Daoy (cell line): ENCODE measurements at places on chromosomes 7 and 10.

DNA sequence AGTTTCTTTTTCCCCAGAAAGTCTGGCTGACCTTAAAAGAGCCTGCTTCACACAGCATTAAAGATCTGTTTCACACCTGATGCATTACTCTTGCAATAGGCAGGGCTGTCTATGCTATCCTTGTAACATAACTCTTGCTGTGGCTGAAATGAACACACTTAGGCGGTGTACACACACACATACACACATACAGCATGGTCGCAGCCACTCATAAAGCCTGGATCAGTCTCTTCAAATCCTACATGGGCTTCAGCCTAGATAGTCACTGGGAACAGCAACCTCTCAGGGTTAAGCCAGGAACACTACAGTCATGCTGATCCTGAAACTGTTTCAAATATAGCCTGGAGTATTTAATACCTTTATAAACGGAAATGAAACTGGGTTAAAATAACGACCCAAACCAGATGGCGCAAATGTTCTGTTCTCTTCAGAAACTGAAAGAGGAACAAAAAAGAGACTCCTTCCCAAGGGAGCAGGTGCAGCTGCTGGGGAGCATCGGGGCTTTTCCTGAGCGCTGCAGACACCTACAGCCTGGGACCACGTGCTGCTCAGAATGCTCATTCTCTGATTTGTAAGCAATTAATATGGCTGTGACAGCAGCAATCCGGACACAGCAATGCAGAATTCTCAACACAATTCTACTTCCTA, 61.0 kb upstream of the SFMBT2 start:
- DNase-seq, result no peak

GRCh38 chr10:88858491-88858890, 6.8 kb upstream of the ANKRD22 start:
- DNase-seq, result no peak

GRCh38 chr10:98694014-98694413, 247.3 kb upstream of the HPS1 start:
- DNase-seq, result peak; percentile 13

DNA sequence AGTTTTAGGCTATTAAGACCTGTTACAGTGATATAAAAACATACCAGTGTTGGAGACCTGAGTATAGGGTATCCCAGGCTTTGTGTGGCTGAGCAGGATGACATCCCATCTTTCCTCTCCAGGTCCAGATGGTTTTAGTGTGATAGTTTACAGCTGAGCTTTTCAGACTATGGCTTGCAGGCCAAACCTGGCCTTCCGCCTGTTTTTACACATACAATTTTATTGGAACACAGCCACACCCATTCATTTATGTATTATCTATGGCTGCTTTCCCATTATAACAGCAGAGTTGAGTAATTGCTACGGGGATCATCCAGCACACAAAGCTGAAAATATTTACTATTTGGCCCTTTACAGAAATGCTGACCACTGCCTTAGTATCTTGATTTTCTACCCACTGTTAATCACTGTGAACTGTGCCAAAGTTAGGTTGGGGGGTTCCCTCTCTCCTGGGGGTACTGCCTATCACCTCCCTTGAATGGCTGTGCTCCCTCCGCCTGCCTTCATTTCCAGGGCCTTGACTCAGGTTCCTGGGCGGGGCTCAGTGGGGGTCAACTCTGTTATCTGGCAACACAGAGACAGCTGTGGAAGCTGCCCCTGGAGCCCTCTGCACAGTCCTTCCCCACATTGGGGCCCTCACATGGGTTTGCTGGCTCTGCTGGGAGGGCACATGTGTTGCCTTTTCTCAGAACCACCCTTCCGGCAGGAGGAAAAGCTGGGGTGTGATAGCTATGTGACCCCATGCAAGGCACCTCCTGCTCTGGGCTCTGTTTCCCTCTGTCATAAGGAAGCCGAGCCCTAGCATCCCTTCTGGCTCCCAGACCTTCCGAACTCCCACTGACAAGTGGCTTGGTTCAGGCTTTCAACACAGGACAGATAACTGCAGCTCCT, 40.3 kb upstream of the SH2D4B start:
- peak; percentile 62 for DNase-seq

DNA sequence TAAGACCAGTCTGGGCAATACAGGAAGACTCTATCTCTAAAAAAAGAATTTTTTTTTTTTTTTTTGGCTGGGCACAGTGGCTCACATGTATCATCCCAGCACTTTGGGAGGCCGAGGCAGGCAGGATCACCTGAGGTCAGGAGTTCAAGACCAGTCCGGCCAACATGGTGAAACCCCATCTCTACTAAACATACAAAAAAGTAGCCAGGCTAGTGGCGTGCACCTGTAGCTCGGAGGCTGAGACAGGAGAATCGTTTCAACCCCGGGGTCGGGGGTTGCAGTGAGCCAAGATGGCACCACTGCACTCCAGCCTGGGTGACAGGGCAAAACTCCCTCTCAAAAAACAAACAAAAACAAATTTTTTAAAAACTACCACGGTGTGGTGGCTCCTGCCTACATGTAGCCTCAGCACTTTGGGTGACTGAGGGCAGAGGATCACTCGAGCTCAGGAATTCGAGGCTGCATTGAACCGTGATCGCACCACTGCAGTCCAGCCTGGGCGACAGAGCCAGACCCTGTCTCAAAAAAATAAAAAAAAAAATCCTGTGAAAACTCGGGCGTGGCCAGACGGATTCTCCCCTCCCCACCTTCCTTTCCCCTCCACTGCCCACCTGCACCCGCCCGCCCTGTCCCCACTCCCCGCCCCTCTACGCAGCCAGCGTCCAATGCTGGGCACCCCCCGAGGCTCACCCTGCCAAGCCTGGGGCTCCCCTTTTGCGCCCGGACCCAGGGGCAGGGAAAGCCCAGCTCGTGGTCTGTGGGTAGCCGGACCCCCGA, 745 bp upstream of the ORAI2 start:
- DNase-seq, result no peak

GRCh38 chr10:26879744-26880143, 19.0 kb upstream of the ABI1 start:
- no peak for DNase-seq

GRCh38 chr10:2929480-2930258, 137.7 kb upstream of the PFKP start:
- no peak for DNase-seq

DNA sequence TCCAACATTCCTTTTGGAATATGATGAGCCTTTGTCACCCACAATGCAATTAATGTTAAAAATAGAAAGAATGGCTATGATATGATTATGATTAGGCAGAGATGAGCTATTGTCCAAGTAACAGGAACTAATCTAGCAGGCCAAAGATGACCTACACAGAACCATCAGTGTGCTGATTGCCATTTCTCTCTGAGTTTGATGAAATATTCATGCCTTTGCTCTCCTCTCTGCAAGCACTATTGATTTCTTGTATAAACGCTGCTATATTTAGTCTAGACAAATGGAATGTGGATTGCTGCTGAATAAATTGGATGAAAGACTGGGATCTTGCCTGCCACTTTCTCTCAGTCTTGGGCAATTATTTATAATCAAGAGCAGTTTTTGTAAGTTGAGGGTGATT, 85.4 kb downstream of the HDAC9 start:
- DNase-seq, result no peak

DNA sequence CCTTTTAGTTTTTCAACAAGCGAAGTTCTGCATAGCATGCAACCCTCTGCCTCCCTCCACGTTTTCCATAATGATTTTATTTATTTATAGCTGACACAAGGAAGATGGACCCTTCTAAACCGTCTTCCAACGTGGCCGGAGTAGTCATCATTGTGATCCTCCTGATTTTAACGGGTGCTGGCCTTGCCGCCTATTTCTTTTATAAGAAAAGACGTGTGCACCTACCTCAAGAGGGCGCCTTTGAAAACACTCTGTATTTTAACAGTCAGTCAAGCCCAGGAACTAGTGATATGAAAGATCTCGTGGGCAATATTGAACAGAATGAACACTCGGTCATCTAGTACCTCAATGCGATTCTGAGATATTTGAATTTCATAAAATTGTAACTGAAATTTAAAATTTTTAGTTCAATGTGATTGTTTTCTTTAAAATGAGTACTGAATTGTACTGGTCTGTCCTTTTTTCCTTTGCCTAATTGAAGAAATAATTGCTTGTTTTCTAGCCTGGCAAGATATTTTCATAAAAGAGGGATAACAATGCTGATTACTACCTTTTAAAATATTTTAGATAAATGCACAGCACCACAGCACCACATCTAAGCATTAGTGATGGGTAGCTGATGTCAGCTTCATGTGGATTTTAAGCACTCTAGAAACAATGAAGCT, 41.5 kb upstream of the SLC39A12 start:
- DNase-seq, result peak; percentile 30

DNA sequence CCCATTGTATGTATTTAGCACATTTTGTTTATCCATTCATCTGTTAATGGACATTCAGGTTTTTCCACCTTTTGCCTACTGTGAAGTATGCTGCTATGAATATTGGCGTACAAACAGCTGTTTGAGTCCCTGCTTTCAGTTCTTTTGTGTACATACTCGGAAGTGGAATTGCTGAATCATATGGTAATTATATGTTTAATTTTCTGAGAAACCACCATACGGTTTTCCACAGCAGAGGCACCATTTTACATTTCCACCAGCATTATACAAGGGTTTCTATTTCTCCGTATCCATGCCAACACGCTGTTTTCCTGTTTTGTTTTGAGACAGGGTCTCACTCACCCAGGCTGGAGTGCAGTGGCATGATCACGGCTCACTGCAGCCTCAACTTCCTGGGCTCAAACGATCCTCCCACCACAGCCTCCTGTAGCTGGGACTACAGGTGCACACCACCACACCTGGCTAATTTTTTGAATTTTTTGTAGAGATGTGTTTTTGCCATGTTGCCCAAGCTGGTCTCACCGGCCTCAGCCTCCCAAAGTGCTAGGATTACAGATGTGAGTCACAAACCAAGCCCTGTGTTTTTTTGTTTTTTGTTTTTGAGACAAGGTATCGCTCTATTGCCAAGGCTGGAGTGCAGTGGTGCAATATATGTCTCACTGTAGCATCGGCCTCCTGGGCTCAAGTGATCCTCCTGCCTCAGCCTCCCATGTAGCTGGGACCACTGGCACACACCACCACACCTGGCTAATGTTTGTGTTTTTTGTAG, 22.1 kb upstream of the FBXW4 start:
- no peak for DNase-seq

DNA sequence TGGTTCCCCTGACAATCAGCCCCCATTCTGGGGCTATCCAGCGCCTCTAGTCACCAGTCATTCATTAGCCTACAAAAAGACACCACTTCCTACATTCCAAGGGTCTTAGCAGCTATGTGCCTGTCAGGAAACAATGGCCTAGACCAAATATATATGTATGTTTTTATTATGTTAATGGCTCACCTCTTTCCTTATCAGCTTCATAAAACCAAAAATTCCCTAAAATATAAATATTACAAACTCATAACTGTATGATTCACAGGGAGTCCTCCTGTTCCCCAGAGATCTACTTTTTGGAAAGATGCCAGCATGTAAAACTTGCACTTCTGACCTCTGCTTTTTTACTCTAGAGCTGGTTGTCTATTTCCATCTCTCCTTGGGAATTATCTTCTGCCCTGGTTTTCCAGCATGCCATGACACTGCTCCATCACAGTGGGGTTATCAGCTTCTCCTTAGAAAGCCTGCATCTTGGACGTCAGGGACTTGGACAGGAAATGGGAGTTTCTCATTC, 79.2 kb downstream of the ABCA13 start:
- DNase-seq, result peak; percentile 25

DNA sequence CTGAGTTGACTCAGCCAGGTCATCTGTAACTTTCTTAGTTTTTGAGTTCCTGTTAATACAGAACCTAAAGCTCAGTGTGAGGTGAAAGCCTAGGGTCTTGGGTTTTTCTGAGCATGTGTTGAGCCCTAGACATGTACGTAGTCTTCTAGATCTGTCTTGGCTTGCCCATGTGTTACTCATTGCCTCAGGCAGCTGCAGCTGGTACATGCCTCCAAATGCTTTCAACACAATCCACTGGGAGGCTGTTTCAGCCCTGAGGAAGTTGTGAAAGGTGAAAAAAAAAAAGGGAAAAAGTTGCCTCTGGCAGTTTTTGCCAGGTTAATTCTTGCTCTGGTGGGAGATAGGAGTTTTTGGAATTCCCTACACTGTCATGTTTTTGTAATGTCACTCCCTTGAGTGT, 134.6 kb downstream of the RNF216 start:
- no peak for DNase-seq

DNA sequence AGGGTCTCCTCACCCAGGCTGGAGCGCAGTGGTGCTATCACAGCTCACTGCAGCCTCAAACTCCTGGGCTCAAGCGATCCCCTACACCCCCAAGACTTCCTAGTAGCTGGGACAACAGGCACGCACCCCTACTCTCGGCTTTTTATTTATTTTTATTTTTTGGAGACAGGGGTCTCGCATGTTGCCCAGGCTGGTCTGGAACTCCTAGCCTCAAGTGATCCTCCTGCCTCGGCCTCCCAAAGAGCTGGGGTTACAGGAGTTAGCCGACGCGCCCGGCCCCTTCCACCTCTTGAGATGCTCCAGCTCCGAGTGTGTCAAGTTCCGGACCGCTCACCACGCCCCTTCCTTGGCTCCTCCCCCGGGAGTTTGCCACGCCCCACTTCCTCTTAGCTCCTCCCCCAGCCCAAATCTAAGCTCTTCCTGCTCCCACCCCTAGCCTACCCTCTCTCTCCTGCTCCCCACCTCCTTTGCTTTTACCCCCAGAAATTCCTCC, 6.3 kb downstream of the NAT16 start:
- peak; percentile 91 for DNase-seq

GRCh38 chr7:122430710-122431109, 126.2 kb upstream of the FEZF1 start:
- DNase-seq, result no peak

DNA sequence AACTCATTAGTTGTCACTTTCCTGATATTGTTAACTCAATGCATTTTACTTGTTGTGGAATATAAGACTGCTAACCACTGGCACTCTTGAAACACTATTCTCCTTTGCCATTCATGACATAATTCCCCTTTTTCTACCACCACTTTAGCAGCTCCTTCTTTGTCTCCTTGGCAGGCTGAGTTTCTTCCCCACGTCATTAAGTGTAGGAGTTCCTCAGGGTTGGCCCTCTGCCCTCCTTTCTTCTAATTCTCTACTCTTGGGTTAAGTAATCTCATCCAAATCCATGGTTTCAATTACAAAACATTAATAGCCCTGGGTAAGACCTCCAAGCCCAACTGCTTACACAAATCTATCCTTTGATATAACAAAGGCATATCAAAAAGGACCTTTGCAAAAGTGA, 175.1 kb downstream of the HGF start:
- no peak for DNase-seq

- DNase-seq, result no peak
Measured at GRCh38 chr7:94403546-94403945, 8.9 kb downstream of the COL1A2 start.
